ENCODE measurements at places on chromosomes 6 and 20.
A peak's percentile ranks its signal among the peaks of the same experiment; 100 is the strongest.

- DNase-seq = no peak
These were observed 2.3 kb downstream of the E2F3 start for GRCh38 chr6:20403766-20404640.

GRCh38 chr20:43988451-43988850, 73.8 kb downstream of the TOX2 start:
- DNase-seq = no peak

- DNase-seq = no peak
These were observed 12.8 kb upstream of the DTNBP1 start for GRCh38 chr6:15675536-15676220.

DNA sequence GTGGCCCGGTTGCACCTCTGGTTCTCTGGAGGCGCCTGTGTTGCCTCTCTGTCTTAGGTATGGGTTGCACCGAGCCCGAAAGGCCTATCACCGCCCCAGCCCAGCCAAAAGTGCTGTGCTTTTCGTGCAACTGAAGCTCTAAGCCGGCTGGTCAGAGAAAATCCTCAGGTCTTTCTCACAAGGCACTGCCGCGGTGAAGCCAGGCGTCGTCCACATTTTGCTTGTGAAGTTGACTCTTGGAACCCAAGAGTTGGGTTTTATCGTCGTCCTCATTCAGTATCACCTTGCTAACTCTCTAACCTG, 726 bp upstream of the EMILIN3 start:
- DNase-seq = no peak

- no peak for DNase-seq
These were observed 1257.2 kb upstream of the EYS start for GRCh38 chr6:66964216-66964615.

- no peak for DNase-seq
These were observed 2.8 kb upstream of the CCDC170 start for GRCh38 chr6:151490996-151491395.

DNA sequence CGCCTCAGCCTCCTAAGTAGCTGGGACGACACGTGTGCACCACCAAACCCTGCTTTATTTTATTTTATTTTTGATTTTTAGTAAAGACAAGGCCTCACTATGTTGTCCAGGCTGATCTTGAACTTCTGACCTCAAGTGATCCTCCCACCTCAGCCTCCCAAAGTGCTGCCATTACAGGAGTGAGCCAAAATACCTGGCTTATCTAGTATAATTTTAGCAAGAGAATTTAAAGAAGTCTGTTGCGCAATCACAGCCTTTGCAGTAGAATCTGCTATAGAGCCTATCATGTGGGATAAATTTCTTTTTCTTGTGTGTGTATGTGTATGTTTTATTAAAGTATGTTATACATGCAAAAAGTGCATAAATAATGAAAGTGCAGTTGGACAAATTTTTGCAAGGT, 92.1 kb upstream of the ANKEF1 start:
- no peak for DNase-seq

GRCh38 chr20:37154684-37155298, 24.3 kb upstream of the RPN2 start:
- DNase-seq = no peak

DNA sequence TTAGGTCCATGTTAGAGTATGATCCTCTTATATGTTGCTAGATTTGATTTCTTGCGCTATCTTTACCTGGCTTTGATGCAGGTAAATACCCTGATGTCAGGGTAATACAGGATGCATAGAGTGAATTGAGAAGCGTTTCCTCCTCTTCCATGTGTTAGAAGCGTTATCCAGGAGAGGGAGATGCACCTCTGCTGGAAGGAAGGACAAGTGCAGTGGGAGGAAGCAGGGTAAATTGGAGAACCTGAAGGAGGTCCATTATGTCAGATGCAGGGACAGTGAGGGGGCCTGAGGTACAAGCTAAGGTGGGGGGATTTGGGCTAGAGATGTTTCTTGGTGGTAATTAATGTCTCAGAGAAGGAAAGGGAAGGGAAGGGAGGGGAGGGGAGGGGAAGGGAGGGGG, 7.7 kb downstream of the SHLD1 start:
- no peak for DNase-seq

- peak; percentile 17 for DNase-seq
These were observed 23.1 kb upstream of the HMGN3 start for GRCh38 chr6:79257381-79258205.

DNA sequence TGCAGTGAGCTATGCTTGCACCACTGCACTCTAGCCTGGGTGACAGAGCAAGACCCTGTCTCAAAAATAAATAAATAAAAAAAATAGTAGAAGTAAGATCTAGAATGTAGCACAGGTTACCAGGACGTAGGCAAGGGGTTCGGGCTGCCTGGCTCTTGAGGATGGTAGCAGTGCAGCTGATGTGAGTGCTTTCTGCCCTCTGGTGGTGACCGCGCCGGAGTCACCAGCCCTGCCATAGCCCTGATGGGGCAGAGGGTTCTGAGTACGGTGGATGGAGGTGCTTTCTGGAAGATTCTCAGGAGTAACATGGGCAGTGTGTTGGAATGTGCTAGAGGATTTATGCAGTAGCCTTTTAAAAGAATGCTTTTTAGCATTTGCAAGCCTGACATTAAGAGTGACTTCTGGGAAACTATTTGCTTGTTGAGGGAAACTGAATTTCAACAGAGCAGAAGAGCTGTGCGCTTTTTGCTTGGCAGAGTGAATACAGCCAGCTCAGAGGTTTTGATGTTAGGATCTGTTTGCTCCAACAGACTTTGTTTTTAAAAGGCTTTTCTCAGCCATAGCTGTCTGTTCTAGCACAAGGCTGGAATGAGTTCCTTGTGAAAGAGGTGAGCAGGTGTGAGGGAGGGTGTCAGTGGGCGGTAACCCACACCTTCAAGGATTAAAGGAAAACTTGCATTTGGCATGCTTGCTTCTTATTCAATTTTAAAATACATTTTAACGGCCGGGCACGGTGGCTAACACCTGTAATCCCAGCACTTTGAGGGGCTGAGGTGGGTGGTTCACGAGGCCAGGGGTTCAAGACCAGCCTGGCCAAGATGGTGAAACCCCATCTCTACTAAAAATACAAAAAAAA, 65.9 kb downstream of the PTPN1 start:
- peak; percentile 61 for DNase-seq

DNA sequence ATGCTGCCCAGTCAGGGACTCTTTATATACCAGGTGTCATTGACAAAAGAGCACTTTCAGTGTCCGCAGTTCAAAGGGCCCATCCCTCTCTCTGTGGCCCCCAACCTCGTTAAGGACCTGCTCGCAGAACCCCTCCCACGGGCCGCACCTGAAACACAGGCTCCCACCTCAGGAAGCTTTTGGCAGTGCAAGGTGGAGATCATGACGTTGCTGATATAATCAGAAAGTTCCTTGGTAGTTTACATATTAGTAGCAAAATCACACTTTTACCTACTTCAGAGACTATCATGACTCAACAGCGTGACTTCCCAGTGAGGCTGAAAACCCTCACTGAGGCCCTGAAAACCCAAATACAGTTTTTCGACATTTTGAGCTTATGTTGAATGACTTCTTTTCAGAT, 4.1 kb downstream of the TTLL2 start:
- no peak for DNase-seq

DNA sequence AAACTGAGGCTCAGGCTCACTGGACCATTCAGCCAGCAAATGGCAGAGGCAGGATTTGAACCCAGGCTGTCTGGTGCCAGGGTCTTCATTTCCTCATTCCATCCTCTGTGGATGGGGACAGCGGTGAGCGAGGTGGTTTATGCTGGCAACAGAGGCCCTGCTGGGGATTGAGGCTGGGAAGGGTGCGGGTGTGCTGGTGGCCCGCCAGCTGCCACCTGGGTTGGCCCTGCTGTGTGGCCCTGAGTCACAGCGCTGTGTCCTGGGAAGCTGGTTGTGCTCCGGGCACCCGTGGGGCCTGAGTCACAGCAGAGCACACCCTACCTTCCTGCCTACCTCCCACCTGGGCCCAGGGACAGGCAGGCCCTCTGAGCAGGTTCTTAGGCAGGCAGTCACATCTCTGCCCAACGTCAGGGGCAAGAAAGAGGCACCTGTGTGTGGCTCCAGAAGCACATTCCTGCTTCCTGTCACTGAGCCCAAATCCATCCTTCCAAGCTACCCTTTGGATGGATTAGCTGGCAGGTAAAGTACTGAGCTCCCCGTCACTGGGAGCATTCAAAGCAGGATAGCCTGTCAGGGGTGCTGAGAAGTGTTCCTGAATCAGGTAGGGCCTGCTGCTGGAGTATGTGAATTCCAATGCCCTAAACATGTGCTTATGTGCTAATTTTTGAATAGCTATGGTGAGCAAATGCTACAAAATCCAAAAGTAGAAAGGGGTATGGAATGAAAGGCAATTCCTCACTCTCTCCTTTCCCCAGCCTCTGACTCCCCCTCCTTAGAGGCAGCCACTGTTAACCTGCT, 53.9 kb downstream of the CEBPB start:
- DNase-seq = no peak

DNA sequence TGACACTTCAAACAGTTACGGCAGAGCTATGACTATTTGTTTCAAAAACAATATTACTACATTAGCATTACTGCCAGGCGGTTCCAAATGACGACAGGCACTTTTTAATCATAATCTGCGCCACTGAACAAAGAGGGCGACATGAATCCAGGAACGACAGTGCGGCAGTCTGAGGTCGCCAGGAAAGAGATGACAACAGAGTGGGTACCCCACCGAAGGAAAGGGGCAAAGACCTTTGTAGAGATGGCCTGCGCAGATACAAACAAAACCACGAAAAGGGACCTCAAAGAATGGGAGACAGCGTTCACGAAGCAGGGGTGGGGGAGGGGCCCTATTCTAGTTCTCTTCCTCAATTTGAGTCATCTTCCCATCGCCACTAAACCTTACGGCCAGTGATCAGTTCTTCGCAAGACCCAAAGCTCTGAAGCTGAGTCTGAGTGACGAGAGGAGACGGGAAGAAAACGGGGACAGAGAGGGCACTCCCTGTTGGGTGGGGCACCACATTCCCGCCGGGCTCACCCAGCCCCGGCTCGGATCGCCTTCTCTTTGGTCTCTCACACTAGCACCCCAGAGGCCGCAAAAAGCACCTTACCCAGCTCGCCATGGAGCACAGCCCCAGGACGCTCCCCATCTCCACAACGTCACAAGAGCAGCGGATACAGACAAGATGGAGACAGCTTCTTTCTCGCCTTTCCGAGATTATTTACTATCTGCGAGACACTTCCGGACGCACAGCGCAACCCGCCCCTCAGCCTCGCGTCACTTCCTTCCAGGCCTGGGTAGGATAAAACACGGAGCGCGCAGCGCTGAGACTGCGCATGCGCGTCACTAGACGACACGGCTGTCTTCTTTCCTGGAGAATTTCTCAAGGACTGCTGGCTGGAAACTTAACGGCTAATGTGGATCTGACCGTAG, at the start of gene SERINC1:
SERINC1 (minus strand) TSS at position 701 of the 915 bp plus-strand sequence; CDS start at position 631, 70 bp downstream.
- peak; percentile 92 for DNase-seq

DNA sequence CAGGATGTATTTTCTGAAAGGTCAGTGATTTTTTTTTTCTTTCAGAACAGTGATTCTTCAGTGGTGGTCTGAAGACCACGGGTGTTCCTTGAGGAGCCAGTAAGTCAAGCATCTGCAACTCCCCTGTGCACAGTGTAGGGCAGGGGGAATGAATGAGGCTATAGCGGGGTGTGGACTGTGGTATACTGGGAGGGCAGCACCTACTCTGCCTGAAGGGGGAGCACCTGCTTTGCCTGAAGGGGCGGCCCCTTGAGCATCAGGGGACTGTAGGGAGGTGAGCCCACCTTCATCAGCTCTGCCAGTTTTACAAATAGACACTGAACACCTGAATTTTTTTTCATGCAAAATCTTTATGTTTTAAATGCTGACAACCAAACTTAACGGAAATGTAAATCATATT, 77.5 kb upstream of the RIPOR2 start:
- DNase-seq = no peak

DNA sequence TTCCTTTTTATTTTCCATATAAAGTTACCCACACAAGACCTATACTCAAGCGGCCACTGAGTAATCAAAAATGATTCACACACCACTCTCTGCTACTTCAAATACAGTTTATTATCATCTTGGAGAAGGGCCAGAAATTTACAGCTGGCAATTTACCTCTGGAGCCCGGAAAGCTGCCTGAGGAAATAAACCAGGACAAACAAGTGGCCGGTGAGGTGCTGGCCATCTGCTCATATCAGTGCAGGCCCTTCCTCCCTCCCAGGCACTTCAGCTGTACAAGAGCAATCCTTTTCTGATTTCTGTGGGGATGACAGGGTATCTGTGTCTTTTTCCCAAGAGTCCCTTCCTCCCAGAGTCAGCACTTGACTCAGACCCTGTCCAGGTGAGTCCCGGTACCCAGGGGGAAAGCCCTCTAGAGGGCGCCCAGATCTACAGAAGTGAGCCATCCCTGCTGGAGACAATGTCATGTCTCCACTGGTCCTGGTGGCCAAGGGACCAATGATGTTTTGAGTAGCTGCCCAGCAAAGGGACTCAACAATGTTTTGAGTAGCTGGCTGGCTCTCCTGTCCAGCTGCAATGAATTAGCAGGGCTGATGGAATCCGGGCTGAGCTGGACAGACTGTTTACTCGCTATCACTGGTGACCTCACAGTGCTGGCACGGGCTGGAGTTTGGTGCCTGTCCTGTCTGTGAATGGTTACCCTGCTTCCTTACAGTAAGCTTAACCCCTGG, 23.6 kb downstream of the LRP11 start:
- DNase-seq = peak; percentile 32

- DNase-seq = no peak
These were observed 180.6 kb upstream of the HTR1E start for GRCh38 chr6:86756640-86757229.

GRCh38 chr6:68094070-68094469, 541.0 kb upstream of the ADGRB3 start:
- no peak for DNase-seq

GRCh38 chr20:38674092-38674764, 50.1 kb upstream of the SLC32A1 start:
- DNase-seq = peak; percentile 54

DNA sequence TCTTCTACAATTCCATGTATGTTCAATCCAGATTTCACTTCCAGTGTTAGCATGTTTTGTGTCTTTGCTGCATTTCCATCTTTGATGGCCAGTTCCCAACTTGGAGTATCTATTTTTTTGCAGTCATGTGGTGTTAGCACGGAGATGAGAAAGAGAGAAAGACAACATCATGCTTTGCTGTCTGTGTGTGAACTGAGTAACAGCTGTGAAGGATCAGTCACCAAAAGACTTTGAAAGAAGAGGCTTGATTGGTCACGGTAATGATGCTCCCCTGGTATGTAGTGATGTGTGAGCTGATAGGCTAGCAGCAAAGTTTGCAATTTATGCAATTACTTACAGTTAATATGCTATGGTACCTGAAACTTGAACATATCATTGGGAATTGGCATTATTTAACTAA, 731.3 kb upstream of the NRSN1 start:
- DNase-seq = no peak

DNA sequence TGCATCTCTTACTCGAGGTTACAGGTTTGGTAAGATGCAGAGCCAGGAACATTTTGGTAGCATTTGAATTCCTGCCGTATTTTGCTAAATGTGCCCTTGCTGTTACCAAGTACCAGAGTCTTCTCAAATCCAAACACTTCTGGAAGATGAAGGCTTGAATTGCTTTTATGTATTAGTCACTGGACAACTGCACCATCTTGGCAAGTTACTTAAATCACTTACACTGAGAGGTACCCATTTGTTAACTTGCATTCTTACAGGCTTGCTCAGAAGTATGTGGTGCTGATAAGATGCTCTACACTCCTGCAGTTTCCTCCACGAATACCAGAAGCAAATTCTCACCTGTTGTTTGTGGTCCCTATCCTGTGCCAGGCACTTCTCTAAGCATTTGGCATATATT, 12.7 kb downstream of the IL22RA2 start:
- no peak for DNase-seq
